ENCODE measurements at places on chromosomes 7 and 10.

DNA sequence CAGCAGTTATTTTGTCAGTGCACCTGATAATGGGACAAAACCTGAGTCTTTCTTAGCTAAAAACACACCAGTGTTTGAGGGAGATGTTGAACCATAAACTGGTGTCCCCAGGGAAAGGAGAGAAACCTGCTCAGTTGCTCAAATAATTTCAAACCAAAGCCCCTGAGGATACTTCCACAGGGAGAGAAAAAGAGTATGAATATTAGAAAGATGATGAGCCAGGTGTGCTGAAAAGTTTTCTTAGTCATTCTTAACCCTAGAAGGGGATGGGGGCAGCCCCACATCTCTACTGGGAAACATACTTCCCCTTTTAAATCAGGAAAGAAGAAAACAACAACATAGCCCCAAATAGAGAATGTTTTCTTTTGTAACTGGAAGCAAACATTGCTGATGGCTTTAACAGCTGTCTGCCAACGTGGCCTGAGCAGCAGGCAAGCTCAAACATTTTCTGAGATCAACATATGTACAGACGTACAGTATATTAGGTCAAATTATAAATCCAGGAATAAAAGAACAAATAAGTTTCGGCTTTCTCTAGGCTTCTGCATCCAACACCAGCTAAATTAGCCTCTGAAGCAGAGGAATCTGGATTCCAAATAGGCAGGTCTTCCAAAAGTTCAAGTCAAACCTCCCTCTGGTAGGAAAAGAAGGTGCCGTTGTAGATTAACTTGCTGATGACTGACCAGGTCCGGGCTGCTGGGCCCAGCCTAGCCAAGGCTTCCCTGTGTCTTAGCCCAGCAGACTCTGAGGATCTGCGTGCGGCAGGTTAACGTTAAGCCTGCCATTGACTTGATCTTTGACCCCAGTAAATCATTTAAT, 30.5 kb upstream of the FBXW4 start:
- DNase-seq: no peak

DNA sequence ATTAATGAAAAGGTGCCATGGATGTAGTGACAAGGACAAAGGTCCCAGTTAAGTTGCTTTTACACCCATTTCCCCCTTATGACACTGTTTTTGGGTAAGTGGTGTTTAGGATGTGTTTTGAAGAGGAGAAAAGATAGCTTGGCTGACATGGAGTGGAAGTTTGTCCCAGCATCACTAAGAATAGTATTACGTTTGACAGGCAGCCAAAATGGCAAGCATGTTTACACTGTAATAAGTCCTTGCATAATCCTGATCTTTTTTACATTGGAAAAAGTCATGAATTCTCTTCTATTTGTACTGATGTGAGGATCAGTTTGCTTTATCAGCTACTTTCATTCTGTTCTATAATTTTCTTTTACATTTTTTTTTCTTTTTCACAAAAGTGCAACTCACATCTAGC, 137.8 kb downstream of the CHRM2 start:
- DNase-seq: no peak

- DNase-seq: no peak
These were observed 562.6 kb upstream of the GALNT17 start for GRCh38 chr7:70569335-70569819.

- no peak for DNase-seq
These were observed 67.1 kb upstream of the DNAAF5 start for GRCh38 chr7:659306-659847.

DNA sequence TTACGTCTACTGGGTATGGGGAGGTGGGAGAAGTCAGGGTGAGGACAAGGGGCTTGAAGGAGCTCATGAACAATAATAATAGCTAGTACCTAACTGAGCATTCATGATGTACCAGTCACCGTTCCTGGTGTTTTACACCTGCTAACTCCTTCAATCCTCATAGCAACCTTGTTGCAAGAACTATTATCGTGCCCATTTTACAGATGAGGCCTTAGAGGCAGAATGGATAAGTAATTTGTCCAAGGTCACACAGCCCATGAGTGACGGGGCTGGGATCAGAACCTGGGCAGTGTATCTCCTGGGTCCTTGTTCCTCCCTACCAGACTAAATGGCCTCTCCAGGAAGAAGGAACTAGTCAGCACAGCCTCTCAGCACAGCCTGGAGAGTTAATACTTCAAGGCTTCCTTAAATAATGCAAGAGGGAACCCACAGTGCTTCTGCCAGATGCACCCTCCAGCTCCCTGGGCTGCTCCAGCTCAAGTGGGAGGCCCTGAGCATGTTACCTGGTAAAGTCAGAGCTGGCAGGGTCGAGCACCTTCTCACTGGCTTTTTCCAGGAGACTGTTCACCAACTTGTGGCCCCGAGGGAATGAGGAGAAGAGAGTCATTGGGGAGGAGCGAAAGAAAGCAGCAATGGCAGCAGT, 28.8 kb downstream of the RRP12 start:
- no peak for DNase-seq

DNA sequence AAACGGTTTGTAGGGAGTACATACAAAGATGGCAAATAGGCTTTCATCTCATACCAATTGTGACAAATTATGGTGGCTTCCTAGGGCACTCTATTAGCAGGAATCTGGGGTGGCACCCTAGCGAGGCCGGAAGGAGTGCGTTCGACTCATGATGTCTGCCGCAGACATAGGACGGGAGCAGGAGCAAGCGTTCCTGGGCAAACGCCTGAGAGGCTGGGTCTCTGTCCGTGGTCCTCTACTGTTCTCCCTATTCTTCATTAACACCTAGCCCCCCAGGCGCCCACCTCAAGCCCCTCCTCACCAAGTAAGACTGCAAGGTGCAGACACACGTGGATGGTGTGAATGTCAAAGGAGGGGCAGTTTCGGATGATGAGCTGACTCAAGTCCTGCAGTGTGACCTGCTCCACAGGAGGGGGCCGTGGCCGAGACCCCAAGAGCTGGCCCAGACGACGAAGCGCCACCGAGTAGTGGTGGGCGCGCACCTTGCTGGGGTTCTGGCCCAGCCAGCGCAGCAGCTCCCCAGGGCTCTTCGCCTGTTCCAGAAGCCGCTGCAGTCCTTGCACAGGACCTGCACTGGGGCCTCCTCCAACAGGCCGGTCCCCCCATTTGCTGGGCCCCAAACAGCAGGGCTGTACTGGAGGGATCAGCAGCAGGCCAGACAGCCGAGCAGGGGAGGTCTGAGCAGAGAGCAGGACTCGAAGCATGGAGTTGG, 1.3 kb downstream of the FASTK start:
- no peak for DNase-seq

DNA sequence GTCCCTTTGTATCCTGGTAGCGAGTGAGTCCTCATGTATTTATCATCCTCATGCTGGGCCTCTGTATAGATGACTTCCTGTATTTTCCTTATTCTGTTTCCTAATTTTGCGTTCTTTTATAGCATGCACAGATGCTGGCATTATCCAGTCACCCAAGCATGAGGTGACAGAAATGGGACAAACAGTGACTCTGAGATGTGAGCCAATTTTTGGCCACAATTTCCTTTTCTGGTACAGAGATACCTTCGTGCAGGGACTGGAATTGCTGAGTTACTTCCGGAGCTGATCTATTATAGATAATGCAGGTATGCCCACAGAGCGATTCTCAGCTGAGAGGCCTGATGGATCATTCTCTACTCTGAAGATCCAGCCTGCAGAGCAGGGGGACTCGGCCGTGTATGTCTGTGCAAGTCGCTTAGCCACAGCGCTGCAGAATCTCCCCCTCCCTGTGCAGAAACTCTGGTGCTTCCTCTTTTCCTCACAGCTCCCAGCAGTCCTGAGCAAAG, 183.1 kb upstream of the PRSS58 start:
- DNase-seq: no peak

DNA sequence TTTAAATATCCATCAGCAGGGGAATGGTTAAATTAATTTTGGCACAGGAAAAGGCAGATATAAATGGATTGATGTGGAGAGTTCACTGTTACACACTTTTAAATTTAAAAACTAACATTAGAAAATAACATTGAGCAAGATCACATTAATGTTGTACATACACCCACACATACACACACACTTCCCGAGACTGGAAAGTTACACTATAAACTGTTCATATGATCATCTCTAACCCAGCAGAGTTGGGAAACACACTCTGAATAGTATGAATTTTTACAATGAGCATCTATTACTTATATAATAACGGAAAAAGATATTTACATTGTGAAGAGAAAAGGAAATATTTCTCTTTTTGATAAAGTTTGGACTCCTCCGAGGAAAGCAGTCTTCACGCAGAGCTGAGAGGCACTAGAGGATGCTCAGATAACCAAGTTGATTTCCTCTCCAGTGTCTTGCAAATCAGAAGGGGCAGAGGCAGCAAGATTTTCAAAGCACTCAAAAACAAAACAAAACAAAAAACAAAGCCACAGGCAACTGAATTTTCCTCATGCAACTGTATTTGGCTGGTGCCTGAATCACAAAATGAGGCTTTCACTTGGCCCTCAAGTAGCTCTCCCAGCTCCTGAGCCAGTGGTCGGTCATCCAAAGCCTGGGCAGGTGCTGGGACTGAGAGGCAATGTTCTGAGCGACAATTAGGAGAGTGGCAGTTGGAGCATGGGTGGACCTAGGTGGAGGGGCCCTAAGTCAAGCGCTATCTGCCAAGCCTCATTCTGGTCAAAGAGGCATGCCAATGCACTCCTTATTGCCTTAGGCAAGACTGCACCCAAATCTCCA, 10.5 kb upstream of the GATAD1 start:
- no peak for DNase-seq

DNA sequence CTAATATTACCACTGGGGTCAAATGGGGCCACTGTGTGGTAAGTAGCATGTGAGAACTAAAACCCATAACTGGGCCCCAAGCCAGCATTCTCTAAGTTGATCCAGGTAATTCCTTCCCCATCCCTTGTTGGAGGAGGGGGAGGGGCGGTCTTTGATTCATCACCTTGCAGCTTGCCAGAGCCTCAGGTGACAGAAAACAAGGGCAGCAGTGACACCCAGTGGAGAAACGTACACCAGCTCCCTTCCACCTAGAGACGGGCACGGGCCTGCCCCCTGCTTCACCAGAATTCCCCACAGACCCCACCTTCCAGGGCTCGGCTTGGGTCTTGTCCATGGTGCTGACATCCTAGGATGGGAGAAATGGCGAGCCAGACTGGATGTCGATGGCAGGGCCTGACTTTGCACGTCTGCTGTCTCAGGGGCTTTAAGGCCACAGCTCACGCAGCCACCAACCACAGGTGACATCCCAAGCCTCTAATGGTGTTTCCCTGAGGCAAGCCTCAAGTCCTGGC, 102.0 kb downstream of the STRA8 start:
- peak; percentile 14 for DNase-seq

DNA sequence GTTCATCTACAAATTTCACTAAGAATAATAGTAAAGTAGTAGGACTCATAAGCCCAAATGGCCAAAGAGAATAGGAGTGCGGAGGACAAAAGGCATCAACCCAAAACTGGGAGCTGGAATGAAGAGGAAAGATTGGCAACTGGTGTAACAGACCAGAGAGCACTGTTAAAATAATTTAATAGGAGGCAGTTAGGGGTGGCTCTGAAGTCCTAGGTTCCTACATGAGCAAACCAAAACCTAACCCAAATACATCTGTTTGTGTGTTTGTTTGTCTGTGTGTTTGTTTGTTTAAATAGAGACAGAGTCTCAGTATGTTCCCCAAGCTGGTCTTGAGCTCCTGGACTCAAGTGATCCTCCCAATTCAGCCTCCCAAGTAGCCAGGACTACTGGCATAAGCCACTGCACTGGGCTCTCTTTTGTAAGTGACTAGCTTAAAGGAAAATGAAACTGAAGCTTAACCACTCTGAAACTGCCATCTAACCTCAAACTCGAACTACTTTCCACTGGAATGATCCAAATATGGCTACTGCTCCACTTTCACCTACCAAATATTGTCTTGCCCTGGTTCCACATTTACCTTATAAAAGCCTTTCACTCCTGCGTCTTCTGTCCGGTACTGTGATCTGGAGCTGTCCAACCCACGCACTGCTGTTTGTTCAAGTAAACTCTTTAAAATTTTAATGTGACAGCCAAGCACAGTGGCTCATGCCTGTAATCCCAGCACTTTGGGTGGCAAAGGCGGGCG, 94.9 kb downstream of the AKR1D1 start:
- DNase-seq: no peak

GRCh38 chr10:45368181-45368580, 5.8 kb upstream of the ALOX5 start:
- DNase-seq: no peak

DNA sequence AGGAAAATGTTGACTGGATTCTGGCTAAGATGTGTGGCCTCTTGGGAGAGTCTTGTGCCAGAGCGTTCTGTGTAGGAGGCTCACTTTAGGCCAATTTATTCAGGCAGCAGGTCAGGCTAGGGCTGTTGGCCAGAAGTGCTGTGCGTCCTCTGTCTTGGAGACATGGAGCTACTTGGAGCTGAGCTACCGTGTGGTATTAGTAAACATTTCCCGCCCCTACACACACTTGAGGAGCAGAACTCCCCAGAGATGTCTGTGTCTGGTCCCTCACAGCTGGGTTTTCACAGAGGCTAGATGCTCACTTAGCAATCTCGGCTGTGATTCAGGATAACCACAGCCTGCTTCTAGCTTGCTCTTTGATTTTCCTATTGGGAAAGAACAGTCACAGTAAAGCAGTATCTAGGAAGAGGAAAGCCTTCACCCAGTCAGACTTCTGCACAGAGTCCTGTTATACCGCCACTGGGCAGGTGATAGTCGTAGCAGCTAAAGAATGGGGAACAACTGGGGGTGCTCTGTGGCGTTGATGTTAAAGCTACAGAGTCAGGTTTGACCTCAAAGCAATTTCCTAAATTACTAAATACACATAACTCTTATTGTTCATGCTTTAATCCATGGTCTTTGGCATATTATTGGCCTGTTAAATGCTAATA, 86.7 kb downstream of the MDFIC start:
- DNase-seq: no peak

DNA sequence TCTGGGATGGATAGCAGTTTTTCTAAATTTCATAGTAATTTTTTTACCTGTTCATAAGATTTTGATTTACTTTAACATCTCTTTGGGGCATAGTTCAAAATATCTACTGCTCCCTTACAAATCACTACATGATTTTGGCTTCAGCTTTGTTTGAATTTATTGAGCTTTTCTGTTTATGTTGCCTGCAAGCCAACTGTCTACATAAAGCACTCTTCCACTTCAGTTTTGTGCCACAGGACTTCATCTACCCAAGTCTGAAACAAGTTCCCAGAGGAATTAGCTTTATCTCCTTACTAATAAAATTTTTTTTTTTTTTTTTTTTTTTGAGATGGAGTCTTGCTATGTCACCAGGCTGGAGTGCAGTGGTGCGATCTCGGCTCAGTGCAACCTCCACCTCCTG, 45.4 kb upstream of the KMT2E start:
- no peak for DNase-seq

GRCh38 chr7:21041666-21042065, 255.0 kb upstream of the SP8 start:
- no peak for DNase-seq

Data from HFF-Myc (cell line).